ENCODE measurements at places on chromosomes 7 and 10.

DNA sequence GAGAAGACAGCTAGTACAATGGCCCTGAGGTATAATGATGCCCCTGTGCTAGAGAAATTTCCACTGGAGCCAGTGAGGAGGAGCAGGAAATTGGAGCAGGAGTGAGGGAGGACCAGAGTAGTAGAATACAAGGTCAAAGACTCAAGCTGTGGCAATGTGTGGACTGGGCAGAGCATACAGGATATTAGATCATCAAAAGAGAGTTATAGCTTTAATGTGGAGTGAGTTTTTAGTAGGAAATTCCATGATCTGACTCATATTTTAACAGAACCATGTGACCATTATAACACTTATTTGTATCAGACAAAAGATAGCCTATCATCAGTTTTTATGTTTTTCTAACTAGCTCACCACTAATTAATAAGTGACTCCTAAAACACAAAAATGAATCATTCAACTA lies 154.1 kb downstream of the DGKB start:
- no peak for DNase-seq

GRCh38 chr7:119685906-119686305 lies 587.1 kb upstream of the KCND2 start:
- no peak for DNase-seq

- no peak for DNase-seq
Observed at GRCh38 chr7:111986601-111987000, 219.6 kb downstream of the DOCK4 start.

- DNase-seq, result no peak
Observed at GRCh38 chr10:85235258-85235657, 906.9 kb downstream of the CCSER2 start.

- no peak for DNase-seq
Observed at GRCh38 chr10:89525556-89525955, 9.8 kb downstream of the SLC16A12 start.

DNA sequence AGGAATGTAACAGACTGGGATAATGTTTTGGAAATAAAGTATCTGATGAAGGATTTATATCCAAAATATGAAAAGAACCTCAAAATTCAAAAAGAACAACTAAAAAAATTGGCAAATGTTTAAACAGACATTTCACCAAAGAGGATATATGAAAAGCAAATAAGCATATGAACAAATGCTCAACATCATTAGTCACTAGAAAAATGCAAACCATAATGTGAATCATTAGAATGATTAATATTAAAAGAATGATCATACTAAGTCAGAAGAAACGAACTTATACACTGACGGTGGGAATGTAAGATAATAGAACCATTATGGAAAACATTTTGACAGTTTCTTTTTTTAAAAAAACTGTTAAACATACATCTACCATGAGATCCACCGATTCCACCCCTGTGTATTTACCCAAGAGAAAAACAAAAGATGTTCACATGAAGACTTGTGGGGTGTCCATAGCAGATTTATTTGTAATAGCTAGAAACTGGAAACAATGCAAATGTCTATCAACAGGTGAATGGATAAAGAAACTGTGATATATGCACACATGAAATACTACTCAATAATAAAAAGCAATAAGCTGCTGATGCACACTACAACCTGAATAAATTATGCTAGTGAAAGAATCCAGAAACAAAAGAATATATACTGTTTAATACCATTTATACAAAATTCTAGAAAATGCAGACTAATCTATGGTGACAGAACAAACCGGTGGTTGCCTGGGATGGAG lies 35.7 kb downstream of the PRKG1 start:
- no peak for DNase-seq

- no peak for DNase-seq
Observed at GRCh38 chr7:13841284-13841683, 148.2 kb downstream of the ETV1 start.

GRCh38 chr10:1270906-1271305 lies 214.7 kb downstream of the WDR37 start:
- no peak for DNase-seq

- no peak for DNase-seq
Observed at GRCh38 chr10:128028508-128029289, 97.5 kb downstream of the MKI67 start.

GRCh38 chr7:11104578-11104977 lies 130.9 kb downstream of the PHF14 start:
- no peak for DNase-seq

GRCh38 chr10:5467207-5467535 lies 32.2 kb downstream of the CALML5 start:
- DNase-seq, result no peak

- no peak for DNase-seq
Observed at GRCh38 chr10:89278034-89278535, 23.8 kb upstream of the IFIT2 start.

DNA sequence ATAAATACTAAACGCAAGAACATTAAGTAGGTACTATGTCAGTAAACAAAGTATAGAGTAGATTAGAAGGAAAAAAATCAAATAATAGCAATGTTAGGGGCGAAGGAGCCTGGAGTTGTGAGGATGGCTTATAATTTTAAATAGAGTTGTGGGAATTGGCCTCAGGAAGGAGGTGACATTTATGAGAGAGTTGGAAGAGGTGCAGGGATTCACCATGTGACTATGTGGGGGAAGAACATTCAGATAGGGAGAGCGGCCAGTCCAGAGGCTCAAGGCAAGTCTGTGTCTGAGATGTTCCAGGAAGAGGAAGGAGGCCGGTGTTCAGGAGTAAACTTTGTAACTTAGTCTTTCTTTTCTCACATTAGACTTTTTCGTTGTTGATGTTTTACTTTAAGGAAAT lies 778.6 kb upstream of the C7orf33 start:
- no peak for DNase-seq

- no peak for DNase-seq
Observed at GRCh38 chr10:944034-944831, 12.7 kb upstream of the LARP4B start.

GRCh38 chr7:48932126-48932910 lies 8.0 kb downstream of the CDC14C start:
- no peak for DNase-seq

DNA sequence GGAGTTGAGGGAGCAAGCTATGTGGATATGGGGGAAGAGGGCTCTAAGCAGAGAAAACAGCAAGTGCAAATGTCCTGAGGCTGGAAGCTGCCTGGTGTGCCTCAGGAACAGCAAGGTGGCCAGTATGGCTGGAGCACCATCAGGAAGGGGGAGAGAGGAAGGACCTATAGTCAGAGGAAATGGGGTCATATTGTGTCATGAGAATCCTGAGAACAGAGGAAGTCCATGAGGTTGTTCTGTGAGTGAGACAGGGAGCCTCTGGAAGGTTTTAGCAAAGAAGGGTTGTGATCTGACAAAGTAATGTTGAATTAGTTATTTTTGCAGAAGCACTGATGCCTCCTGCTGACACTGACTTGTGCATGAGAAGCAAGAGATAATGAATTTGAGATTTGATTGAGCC lies 204.3 kb downstream of the PTEN start:
- no peak for DNase-seq
